ENCODE measurements at places on chromosomes 6 and 20.

- no peak for DNase-seq
Measured at GRCh38 chr20:18665135-18665534, 77.3 kb downstream of the DTD1 start.

- no peak for DNase-seq
Measured at GRCh38 chr6:78844899-78845298, 22.5 kb upstream of the IRAK1BP1 start.

GRCh38 chr20:59983076-59983475 lies 24.9 kb downstream of the CDH26 start:
- DNase-seq, result no peak

DNA sequence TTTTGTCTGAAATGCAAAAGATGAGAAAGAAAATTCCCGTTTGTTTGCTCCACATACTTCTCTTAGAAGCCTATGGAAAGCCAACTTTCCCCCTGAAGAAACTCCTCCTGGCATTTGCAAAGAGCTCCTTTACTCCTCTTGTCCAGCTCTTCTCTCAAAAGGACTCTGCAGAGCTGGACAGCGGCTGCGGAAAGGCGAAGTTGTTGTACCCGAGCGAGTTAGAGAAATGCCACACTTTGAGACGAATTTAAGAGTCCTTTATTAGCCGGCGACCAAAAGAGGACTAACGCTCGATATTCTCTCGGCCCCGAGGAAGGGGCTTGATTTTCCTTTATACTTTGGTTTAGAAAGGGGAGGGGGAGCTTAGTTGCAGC lies 157.8 kb downstream of the TRIM27 start:
- DNase-seq, result no peak

DNA sequence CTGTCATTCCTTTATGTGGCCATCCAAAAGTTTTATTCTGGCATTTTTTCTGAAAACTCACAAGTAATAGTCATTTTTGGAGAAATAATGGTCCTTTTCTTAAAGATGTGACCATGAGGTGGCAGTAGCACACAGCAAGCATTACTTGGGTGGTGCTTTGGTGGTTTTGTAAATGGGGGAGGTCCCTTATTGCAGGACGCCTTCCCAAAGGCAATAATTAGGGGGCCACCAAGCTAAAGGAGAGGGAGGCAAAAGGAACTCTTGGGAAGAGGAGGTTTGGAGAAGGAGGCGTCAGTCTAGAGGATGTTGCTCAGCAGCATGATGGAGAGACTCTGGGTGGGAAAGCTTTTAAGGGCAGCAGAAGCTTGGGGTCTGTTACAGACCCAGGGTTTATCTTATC lies 422.6 kb upstream of the MMS22L start:
- DNase-seq, result no peak

DNA sequence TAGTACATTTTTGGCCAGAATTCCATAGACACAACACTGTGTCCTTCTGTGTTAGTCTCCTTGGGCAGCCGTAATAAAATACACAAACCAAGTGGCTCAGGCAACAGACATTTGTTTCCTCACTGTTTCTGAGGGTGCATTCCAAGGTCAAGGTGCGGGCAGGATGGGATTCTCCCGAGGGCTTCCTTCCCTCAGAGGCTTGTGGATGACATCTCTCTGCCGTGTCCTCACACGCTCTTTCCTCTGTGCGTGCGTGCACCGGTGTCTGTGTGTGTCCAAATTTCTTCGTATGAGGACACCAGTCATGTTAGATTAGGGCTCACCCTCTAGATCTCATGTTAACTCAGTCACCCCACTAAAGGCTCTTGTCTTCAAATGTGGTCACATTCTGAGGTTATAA lies 30.6 kb downstream of the CDYL start:
- no peak for DNase-seq

GRCh38 chr6:118354641-118355040 lies 193.5 kb upstream of the PLN start:
- DNase-seq, result no peak

All from HFFc6 (cell line).